ENCODE measurements at places on chromosomes 11 and 22.

DNA sequence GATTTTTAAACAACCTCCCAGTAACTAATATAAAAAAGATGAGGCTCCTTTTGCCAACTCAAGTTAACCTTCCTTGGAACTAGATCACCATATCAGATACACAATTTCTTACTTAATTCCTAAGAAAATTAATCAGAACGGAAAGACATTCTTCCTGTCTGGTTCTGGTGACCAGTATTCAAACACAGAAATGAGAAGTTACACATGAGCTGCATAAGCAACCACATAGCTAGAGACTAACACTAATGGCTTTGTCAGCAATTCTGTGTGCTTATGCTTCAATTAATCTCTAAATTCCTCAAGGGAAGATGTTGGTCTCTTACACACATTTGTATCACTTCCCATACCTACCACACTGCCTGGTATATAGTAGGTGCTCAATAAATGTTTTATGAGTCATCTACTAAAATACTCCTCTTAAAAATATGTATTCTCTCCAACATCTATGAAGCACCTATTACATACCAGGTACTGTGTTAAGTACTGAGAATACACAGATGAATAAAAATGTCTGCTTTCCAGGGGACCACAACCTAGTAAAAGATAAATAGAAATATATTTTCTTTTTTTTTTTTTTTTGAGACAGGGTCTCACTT, 54.5 kb downstream of the GAB2 start:
- DNase-seq, result no peak

GRCh38 chr11:6695377-6695776, 12.2 kb upstream of the MRPL17 start:
- DNase-seq, result peak; percentile 78

DNA sequence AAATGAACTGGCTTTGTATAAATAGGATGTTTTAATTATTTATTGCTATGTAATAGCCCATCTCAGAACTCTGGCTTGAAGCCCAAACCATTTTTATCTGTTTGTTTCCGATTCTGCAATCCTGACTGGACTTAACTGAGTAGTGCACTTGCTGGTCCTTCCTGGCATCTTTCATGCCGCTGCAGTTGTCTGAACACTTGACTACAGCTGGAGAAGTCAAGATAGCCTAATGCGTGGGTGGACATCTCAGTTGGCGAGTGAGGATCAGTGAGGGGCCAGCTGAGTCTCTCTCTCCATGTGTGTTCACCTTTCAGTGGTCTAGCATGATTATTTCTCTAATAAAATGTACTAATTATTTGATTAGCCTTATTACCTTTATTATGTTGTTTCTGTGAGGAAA, 105.8 kb downstream of the PRMT3 start:
- peak; percentile 3 for DNase-seq

- DNase-seq, result peak; percentile 66
Observed at GRCh38 chr11:93541884-93542810, 1.0 kb downstream of the SMCO4 start.

GRCh38 chr11:65125197-65126056, 3.3 kb downstream of the MRPL49 start:
- DNase-seq, result no peak

DNA sequence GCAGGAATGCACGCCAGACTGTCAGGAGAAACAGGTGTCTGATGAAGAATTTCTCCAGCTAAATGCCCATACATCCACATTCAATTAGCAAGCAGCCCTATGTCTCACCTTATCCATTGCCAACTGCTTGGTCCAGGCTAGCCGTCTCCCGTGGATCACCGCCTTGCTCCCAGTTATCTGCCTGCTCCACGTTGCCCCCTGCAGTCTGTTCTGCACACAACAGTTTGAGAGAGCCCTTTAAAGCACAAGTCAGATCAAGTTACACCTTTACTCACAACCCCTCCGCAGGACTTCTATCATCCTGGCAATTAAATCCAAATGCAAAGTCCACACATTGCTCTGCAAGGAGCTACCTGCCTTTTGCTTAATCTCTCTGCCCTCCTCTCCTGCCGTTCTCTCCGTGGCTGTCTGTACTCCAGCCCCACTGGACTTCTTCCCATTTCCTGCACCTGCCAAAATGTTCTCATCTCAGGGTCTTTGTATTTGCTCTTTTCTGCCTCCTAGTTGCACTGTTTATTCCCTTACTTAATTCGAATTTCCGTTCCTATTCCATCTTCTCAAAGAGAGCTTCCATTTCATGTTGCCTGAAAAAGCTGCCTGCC, 185.3 kb upstream of the LARGE1 start:
- no peak for DNase-seq

DNA sequence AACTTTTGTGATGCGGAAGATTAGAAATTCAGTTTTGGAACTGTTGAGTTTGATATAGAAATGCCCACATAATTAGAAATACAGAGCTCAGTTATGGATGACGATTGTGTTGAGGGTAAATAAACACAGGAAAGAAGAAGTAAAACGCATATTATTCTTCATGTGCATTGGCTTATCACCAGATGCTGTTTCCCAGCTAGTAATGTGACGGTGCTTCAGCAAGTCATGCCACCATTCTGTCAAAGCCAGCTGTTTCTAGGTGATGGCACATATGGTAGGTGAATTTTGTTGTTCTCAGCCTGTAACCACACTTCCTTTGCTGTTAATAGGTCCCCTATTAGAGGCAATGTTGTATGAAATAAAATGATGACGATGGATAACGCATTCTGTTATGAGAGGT, 68.9 kb downstream of the C11orf65 start:
- DNase-seq, result no peak

GRCh38 chr22:37965940-37966664, 12.6 kb downstream of the POLR2F start:
- DNase-seq, result peak; percentile 68

Data from choroid plexus epithelial cell (primary cell).